Stimulated activated CD4-positive, alpha-beta T cell treated with anti-CD3 and anti-CD28 coated beads, Interleukin-1b, Interleukin-23, amount 100 ng/mL, for 1 hour (primary cell): ENCODE measurements at places on chromosomes 5 and 9.

- DNase-seq = no peak
Measured at GRCh38 chr5:131863700-131864099, 66.9 kb upstream of the FNIP1 start.

GRCh38 chr5:2876183-2876582, 124.7 kb upstream of the IRX2 start:
- no peak for DNase-seq

GRCh38 chr5:36070687-36071571, 4.2 kb upstream of the UGT3A2 start:
- DNase-seq = no peak

DNA sequence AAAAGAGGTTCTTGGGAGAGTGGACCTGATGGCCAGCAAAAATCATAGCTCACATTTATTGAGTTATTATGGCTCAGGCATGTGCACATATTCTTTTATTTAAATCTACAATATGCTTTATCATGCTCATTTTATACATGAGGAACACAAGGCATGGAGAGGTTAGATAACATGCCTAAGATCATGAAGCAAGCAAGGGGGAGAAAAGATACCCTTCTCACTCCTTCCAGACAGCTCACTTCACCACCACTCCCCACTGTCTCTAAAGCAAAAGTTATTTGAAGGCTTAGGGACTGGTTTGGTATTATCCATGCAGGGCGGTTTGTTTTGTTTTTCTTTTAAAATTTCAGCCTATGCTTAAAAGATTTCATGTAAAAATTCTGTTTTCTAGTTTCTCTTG, 59.0 kb upstream of the PDE8B start:
- DNase-seq = no peak

DNA sequence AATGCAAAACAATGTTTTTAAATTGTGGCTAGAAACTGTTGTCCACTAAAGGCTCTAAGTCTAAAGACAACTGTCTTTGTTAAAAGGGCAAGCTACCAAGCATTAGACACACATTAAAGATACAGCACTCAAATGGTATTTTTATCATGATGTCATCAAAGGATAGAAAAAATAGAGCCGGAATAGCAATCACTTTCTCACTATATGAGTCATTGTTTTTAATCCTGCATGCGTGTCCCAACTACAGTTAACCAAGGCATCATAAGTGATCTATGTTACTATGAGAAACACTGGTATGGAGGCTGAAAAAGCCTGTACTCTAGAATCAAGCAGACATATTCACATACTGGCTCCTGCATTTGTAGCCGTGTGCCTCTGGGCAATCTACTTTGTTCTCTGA, 1.9 kb upstream of the PJA2 start:
- no peak for DNase-seq

DNA sequence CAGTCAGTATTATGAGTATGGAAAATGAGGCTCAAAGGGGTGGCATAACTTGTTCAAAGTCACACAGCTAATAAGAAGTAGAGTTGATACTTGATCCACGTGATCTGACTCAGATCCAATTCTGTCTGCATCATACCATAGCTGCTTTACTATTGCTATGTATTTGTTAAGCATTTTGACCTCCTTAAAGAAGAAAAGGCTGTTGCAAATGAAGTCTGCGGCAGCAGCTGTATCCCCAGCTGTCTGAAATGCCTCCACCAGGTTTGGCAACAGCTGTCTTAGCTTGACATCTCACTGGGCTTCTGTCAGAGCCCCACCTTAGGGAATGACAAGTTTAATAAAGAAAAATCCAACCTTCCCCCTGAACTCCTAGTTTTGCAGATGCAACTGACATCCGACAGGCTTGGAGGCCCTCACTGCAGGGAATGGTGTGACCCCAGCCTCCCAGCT, 75.6 kb upstream of the SLC44A1 start:
- DNase-seq = no peak
